ENCODE measurements at places on chromosomes 7 and 10.

- no peak for DNase-seq
Observed at GRCh38 chr10:1182280-1183032, 126.3 kb downstream of the WDR37 start.

DNA sequence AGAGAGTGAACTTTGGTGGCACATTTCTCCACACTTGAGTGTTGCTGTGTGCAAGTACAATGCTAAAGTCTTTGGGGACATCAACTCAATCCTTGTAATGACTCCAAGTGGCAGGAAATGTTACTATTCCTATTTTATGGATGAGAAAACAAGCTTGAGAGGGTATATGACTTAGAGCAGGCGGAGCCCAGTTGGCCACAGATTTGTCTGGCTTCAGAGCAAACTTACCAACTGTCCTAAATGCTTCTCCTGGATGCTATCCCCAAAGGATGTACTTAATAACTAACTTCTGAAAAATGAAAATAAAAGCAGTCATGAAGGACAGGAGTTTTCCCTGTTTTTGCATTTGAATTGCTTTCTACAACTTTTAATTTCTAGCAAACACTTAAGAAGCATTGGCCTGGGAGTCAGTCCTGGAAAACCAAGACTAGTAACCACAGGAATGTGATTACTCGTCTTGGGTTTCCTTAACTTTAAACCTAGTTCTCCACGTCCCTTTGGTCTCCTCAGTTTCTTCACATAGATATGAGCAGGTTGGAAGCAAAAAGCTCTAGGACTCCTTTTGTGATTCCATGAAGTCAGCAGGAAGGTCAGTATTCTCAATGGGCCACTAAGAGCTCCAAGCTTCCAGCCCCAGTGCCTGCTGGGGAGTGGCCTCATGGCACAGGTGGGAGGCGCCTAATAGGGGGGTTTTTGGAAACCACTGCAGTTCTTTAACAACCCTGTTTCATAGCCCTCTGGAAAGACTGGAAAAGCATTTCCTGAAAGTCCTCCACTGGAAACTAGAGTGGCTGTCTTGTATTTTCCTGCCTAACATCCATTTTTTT lies 140.8 kb downstream of the GLCCI1 start:
- peak; percentile 19 for DNase-seq

DNA sequence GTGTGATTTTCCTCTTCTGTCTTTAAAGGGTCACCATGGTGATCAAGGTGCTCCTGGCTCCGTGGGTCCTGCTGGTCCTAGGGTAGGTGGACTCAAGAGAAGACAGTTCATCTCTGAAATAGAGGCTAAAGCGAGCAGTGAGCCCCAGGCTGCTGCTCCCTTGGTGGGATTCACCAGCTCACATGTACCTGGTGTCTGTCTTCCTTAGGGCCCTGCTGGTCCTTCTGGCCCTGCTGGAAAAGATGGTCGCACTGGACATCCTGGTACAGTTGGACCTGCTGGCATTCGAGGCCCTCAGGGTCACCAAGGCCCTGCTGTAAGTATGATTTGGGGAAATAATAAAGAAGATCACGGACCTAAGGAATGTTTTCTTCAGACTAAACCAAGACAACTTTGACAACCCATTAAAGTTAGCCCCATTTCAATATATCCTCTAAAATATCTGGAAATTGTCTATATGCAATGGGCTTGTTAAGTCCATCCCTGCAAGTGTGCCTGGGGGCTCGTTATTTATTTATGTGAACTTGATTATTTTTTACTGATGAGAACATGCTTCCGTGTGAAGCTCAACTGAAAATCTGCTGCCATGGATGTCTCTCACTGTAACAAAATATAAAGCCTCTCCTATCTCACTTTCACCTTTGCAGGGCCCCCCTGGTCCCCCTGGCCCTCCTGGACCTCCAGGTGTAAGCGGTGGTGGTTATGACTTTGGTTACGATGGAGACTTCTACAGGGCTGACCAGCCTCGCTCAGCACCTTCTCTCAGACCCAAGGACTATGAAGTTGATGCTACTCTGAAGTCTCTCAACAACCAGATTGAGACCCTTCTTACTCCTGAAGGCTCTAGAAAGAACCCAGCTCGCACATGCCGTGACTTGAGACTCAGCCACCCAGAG lies 32.5 kb downstream of the COL1A2 start:
- no peak for DNase-seq

- no peak for DNase-seq
Observed at GRCh38 chr10:124375353-124375614, 43.4 kb downstream of the OAT start.

GRCh38 chr10:79031723-79032122 lies 37.0 kb upstream of the ZMIZ1 start:
- no peak for DNase-seq

- no peak for DNase-seq
Observed at GRCh38 chr10:133117688-133118071, 30.0 kb downstream of the ADGRA1 start.

- no peak for DNase-seq
Observed at GRCh38 chr7:29636009-29636351, 72.3 kb downstream of the PRR15 start.

DNA sequence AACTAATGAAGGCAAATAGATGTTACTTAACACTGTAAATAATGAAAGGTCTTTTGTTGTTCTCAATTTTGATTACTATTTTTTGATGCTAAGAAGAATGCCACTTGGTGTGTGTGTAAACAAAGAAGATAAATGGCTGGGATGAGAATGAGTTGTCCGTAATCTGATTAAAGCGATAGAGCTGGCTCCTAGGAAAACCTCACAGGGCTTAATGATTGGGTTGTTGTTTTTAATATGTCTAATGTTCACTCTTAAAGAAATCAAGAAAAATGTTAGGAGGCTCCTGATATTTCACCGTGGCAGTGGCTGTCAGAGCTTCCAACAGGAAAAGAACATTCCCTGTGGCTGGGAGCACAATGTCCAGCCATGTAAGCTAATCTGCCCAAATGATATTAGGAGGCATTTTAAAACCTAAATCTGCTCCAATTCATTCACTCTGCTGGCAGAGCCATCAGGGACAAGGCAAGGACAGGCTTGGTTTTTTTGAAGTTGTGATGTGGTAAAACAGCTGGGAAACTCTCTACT lies 243.9 kb downstream of the SNX10 start:
- no peak for DNase-seq

All from HS-27A (cell line).